GM23338 (cell line): ENCODE measurements at places on chromosomes 11 and 22. TPM values are rescaled to one million over a fixed set of nuclear protein-coding genes. Genes with fewer than 3 reads are reported as not detected.

- no peaks in the 10 kb centered on the region for H3K27me3 ChIP-seq
- H3K36me3 ChIP-seq, result no peaks in the 10 kb centered on the region
- no peak overlapping the region for H3K27ac ChIP-seq
- H3K4me3 ChIP-seq, result no peak overlapping the region
- H3K4me1 ChIP-seq, result peaks cover 5% of the 10 kb centered on the region
- no peak for DNase-seq
Measured at GRCh38 chr22:41758231-41758630, 42.2 kb upstream of the CCDC134 start.

- peak; percentile 43 for DNase-seq
- H3K4me3 ChIP-seq, result no peak overlapping the region
- H3K36me3 ChIP-seq, result no peaks in the 10 kb centered on the region
- H3K27ac ChIP-seq, result no peak overlapping the region
Measured at GRCh38 chr11:19455731-19456130, 215.0 kb upstream of the E2F8 start.

SHISA8 gene
- total RNA-seq, result 0.62 and 5.1 TPM in 2 replicates

- DNase-seq, result no peak
- peaks cover 12% of the 10 kb centered on the region; the same call in 1 of the 2 replicates for H3K4me1 ChIP-seq
- H3K36me3 ChIP-seq, result no peaks in the 10 kb centered on the region; the same call in 1 of the 2 replicates
- peaks cover 13% of the 10 kb centered on the region for H3K27me3 ChIP-seq
- H3K27ac ChIP-seq, result no peak overlapping the region
Measured at GRCh38 chr11:60848714-60849151, 6.8 kb downstream of the CCDC86 start.

DNA sequence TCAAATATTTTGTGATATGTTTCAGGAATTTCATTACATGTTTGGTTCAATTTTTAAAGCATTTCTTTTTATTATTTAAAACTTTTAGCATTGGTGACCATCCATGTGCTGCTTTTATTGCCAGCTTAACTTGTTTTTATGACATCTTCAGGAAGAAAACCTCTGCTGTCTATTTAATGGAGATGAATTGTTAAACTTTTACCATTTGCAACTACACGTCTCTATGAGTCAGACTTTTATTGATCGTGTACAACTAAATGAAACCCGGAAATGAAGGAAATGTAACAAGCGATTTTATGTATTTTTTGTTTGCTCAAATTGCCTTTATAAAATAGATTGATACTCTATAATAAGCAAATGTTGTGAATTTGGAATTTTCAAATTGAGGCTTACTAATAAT is 113.0 kb downstream of the PTPRJ start:
- peaks cover 33% of the 10 kb centered on the region for H3K4me1 ChIP-seq
- H3K27ac ChIP-seq, result no peak overlapping the region
- H3K27me3 ChIP-seq, result no peaks in the 10 kb centered on the region
- DNase-seq, result no peak

DNA sequence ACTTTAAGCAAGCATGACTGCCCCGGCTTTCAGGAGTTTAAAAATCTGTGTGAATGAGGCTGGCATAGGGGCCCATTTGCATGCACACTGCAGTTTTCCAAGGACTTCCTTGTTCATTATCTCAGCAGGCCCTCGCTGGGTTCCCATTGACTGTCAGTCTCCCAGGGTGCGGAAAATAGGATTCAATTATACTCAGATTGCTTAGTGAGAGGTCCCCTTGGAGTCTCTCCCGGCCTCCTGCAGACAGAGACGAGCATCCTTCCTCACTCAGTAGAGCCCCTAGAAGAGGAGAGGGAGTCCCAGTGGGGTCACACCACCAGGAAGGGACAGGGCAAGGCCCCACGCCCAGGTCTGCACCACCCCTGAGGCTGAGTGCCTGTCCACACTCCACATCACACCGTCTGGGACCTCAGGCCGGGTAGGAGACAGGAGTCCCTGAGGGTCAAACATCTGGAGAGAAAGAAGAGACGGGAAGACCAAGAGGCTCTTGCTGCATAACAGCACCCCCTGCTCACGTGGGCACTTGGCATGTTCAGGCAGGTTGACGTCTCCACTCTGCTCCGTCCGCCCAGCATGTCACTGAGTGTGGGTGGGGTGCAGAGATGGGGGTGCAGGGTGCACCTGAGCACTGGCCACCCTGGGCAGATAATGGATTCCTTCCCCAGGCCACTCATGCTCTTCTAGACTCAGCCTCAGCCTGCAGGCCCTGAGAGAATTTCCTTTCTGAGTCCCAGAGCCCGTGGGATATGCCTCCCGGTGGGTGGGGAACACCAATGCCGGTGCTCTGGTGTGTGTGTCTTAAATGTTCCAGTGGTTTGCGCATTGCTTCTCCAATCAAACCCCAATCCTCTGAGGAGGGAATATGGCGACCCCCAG is 58.8 kb downstream of the MCM5 start:
- H3K4me1 ChIP-seq, result peaks cover 5% of the 10 kb centered on the region; the same call in 1 of the 2 replicates
- DNase-seq, result no peak
- H3K36me3 ChIP-seq, result no peaks in the 10 kb centered on the region
- H3K4me3 ChIP-seq, result no peak overlapping the region
- H3K27ac ChIP-seq, result no peak overlapping the region
